ENCODE measurements at places on chromosomes 7 and 10. TPM values are rescaled to one million over a fixed set of nuclear protein-coding genes. Genes with fewer than 3 reads are reported as not detected.

DNA sequence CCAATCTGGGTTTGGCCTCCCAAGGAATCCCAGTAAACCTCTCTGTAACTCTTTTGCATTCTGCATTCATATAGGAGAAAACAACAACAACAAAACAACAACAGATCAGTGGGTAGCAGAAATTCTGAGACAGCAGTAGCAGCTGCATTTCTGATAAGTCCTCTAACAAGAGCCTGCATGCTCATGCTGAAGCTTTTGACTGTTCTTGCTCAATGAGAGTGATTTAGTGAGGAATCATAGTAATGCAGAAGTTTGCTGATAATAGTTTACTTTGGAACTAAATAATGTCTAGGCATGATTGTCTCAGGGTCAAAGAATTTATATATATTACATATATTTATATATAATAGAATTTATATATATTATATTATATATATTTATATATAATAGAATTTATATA is 35.2 kb downstream of the BMPER start:
- no peaks in the 10 kb centered on the region for H3K27me3 ChIP-seq
- H3K36me3 ChIP-seq = no peaks in the 10 kb centered on the region
- no peak overlapping the region for H3K4me3 ChIP-seq
- no peaks in the 10 kb centered on the region for H3K4me1 ChIP-seq

- no peak overlapping the region for H3K27ac ChIP-seq
- H3K4me1 ChIP-seq = peaks cover 13% of the 10 kb centered on the region
- no peak overlapping the region for H3K4me3 ChIP-seq
- DNase-seq = no peak
- H3K27me3 ChIP-seq = peaks cover 20% of the 10 kb centered on the region
Observed at GRCh38 chr10:70668454-70668970, 3.8 kb upstream of the ADAMTS14 start.

DNA sequence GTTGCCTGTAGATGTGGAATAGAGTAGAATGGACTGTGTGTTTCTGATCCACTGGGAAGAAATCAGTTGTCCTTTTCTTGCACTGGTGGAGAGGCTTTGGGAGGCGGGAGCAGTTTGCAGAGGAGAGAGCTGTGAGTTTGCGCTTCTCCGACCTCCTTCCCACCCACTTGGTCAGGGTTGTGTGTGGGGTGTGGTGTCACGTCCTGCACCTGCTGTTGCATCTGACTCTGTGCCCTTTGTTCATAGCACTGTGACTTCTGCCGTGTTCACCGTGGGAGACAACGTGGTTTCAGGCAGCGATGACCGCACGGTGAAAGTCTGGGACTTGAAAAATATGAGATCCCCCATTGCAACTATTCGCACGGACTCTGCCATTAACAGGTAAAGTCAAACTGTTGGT is 67.8 kb downstream of the WDR37 start:
- H3K36me3 ChIP-seq = peaks cover 24% of the 10 kb centered on the region
- H3K27me3 ChIP-seq = no peaks in the 10 kb centered on the region
- H3K4me3 ChIP-seq = no peak overlapping the region
- no peaks in the 10 kb centered on the region for H3K4me1 ChIP-seq

- H3K36me3 ChIP-seq = no peaks in the 10 kb centered on the region
- no peaks in the 10 kb centered on the region for H3K27me3 ChIP-seq
- H3K27ac ChIP-seq = no peak overlapping the region
- H3K4me3 ChIP-seq = no peak overlapping the region
- H3K4me1 ChIP-seq = no peaks in the 10 kb centered on the region
Observed at GRCh38 chr7:91537260-91538152, 273.3 kb downstream of the FZD1 start.

- H3K36me3 ChIP-seq = no peaks in the 10 kb centered on the region
- H3K27me3 ChIP-seq = peaks cover 19% of the 10 kb centered on the region
- H3K4me1 ChIP-seq = peaks cover 9% of the 10 kb centered on the region
Observed at GRCh38 chr10:17432723-17433122, 21.7 kb downstream of the ST8SIA6 start.

The NFE2L3 gene
- 3.8 TPM for total RNA-seq

The PLAU gene
- total RNA-seq = 8.0 TPM

The SRRM3 gene
- not detected for total RNA-seq

The ADK gene
- 25.2 TPM for total RNA-seq

GRCh38 chr7:152312316-152312715 is 123.5 kb downstream of the KMT2C start:
- H3K4me1 ChIP-seq = peaks cover 16% of the 10 kb centered on the region
- H3K27ac ChIP-seq = no peak overlapping the region
- H3K27me3 ChIP-seq = no peaks in the 10 kb centered on the region
- no peaks in the 10 kb centered on the region for H3K36me3 ChIP-seq
- H3K4me3 ChIP-seq = no peak overlapping the region
- no peak for DNase-seq

DNA sequence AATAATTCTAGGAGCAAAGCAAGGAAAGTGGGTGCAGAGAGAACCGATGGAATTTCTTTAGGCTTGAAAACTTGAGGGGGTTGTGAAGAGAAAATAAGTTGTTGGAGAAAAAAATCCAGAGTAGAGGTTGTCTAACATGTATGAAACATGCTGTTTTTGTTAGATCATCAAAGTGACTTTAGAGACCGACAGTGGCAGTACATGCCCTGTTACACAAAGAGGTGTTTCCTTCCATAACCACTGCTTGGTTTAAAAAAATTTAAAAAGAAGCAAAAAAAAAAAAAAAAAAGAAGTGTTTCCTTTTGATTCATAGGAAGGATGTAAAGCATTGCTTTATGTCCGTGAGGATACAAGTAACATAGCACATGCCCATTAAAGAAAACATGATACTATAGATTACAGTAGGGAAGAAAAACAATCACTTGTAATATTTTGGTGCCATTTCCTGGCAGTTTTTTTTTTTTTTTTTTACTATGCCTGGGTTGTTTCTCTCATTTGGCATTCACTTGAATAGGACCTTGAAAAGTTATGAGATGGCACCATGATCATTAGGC is 6.1 kb downstream of the ENTPD1 start:
- no peaks in the 10 kb centered on the region for H3K27me3 ChIP-seq
- H3K4me3 ChIP-seq = no peak overlapping the region
- no peaks in the 10 kb centered on the region for H3K36me3 ChIP-seq
- no peaks in the 10 kb centered on the region for H3K4me1 ChIP-seq

- no peak for DNase-seq
- H3K36me3 ChIP-seq = no peaks in the 10 kb centered on the region
- H3K27ac ChIP-seq = no peak overlapping the region
- H3K4me3 ChIP-seq = no peak overlapping the region
- H3K27me3 ChIP-seq = no peaks in the 10 kb centered on the region
Observed at GRCh38 chr10:83848677-83849076, 290.6 kb upstream of the GHITM start.

DNA sequence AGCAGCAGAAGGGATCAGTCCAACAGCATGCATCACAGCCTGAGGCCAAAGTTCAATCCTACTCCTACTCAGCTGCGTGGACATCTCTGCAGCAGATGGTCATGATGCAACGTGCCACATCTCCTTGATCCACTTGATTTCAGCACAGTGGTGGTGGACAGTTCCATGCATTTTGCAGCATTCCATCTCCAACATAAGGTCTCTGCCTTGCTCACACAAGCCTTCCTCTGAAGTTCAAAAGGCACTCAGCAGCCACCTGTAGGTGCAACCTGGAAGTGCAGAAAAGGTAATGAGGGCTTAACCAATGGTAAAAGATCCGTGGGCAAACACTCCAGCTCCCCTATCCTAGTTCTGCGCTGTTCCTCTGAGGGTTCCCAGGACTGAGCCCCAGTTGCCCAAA is 57.5 kb upstream of the CHCHD3 start:
- H3K27me3 ChIP-seq = no peaks in the 10 kb centered on the region
- no peak overlapping the region for H3K27ac ChIP-seq
- no peak for DNase-seq
- H3K4me1 ChIP-seq = no peaks in the 10 kb centered on the region
- no peaks in the 10 kb centered on the region for H3K36me3 ChIP-seq
- H3K4me3 ChIP-seq = no peak overlapping the region

The DIP2C gene
- total RNA-seq = 13.4 TPM

DNA sequence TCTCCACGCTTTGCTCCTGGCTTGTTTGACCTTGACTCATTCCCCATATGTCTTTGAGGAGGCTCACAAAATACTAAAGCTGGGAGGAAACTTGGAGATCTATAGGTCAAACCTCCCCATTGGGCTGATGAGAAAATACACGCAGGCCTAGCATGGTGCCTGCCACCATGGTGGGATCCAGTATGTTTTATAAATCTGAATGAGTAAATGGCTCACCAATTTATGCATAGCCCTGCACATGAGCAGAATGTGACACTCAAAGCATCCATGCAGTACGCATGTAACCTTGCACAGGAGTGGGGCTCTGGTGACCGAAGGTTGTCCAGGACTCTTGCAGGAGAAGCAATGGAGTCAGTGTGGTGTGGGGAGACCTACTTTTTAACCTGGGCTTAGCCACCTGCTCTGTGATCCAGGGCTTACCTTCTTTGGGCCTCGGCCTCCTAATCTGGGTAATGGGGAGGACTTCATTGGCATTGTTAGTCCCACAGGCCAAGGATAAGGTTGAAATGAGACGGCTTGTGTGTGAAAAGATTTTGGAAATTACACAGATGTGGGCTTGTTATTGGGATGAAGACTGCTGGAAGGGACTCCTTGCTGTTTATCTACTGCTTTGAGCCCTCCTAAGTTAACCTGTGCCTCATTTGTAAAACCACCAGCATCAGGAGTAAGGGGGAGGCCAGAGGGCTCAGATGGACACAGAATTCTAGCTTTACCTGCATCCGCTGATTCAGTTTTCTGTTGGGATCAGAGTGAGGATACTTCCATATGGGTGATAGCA is 58.4 kb downstream of the ADCYAP1R1 start:
- no peak overlapping the region for H3K4me3 ChIP-seq
- no peaks in the 10 kb centered on the region for H3K4me1 ChIP-seq
- no peaks in the 10 kb centered on the region for H3K27me3 ChIP-seq
- no peak for DNase-seq
- no peaks in the 10 kb centered on the region for H3K36me3 ChIP-seq
- H3K27ac ChIP-seq = no peak overlapping the region

The SPACDR gene
- not detected for total RNA-seq

DNA sequence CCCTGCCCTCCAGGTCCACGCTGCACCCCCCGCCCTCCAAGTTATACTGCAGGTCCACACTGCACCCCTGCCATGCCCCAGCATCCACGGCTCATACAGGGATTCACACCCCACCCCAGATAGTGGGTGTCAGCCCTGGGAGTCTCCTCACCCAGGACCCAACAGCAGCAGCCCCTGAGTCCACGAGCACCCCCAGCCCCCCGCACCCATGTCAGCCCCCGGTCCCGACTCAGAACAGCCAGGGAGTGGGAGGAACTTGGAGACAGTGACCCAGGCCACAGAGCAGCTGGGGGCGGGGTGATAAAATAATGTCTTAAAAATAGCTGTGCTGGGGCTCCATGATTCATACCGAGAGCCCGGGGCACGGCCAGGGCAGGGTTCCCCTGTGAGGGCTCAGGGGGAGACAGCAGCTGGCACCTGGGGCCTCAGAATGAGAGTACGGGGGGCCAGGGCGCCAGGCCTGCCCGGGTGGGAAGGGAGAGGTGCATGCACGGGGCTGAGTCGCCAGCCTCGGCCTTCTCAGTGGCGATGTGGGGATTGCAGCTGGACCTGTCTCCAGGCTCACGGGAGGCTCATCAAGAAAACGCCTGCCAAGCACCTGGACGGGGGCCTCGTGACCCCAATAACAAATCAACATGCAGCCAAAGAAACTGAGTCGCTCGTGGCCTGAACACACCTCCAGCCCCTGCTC is 29.8 kb downstream of the ADAP1 start:
- H3K4me1 ChIP-seq = peaks cover 87% of the 10 kb centered on the region
- H3K4me3 ChIP-seq = no peak overlapping the region
- H3K27ac ChIP-seq = peak overlapping the region; percentile 89
